Brain microvascular endothelial cell (primary cell): ENCODE measurements at places on chromosomes 1 and 21.

DNA sequence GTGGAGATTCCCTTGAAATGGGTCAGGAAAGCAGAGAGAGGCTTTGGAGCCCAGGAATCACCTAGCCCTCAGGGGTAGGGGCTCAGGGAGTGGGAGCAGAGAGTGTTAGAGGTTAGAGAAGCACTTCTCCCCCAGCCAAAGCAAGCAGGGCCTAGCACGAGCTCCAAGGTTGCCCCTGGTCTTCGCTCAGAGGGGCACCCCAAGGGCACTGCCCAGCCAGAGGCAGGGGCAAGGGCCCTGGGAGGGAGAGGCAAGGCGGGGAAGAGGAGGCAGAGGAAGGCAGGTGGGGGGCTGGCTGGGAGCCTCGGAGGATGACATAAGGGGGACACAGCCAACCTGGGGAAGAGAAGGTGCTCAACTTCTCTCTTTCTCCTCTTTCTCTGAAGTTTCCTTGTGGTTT, 71.9 kb downstream of the CASZ1 start:
- no peak for DNase-seq

- no peak for DNase-seq
Measured at GRCh38 chr1:82710091-82710490, 909.4 kb downstream of the ADGRL2 start.

- no peak for DNase-seq
Measured at GRCh38 chr1:53735681-53736080, 3.3 kb downstream of the GLIS1 start.

DNA sequence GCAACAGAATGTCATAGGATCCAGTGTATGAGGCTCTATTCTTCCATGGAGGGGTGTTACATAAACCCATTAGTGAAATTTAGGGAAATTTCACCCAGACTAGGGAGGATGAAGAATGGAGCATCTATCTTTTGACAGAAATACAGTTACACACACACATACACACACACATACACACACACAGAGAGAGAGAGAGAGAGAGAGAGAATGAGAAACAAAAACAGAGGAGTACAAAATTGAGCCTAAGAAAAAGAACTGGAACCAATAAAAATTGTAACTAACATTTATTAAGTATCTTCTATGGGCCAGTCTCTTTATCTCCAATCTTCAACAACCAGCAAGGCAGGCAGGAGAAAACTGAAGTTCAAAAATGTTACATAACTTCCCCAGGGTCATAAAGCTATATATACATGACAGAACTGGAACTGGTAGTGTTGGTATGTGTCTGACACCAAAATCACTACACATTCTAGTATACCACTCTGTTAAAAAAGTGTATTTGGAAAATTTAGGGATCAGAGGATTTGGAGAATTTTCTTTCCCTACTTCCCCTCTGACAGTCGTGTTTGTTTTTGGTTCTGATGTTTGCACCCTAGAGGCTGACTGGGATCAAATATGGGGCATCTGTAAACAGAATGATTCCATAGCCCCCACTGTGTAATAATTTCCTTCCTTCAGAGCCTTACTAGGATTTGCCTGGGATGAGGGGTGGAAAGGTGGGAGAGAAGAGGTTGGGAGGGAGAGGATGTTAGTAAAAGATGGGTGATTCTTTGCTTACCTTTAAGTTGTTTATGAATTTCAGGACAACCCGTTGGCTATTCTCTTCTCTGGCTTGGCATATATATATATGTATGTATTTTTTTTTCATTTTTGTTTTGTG, 1.0 kb upstream of the ZFYVE9 start:
- DNase-seq = no peak

GRCh38 chr1:204659056-204659455, 26.5 kb downstream of the LRRN2 start:
- no peak for DNase-seq

DNA sequence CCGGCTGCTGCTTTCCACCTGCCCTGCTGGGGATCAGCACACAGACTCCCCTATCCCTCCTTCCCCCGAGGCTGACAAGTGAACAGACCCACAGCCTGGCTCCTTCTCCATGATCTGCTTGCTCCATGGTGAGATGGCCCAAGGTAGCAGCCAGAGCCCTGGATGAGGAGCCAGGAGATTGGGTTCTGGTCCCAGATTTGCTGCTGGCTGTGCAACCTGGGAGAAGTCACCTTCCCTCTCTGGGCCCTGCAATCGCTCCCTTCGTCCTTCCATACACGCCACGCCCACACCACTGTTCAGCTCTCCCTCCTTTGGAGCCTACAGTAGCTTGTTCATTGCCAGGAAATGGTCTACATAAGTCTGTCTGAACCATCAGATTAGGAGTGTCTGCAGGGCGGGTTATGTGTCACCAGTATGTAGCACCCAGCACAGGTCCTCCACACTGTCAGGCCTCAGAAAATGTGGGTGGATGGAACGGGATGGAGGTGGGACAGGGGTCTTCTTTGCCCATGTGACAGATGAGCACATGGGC, 9.2 kb upstream of the EPHA8 start:
- DNase-seq = no peak

- no peak for DNase-seq
Measured at GRCh38 chr1:118338936-118339335, 153.9 kb upstream of the SPAG17 start.

DNA sequence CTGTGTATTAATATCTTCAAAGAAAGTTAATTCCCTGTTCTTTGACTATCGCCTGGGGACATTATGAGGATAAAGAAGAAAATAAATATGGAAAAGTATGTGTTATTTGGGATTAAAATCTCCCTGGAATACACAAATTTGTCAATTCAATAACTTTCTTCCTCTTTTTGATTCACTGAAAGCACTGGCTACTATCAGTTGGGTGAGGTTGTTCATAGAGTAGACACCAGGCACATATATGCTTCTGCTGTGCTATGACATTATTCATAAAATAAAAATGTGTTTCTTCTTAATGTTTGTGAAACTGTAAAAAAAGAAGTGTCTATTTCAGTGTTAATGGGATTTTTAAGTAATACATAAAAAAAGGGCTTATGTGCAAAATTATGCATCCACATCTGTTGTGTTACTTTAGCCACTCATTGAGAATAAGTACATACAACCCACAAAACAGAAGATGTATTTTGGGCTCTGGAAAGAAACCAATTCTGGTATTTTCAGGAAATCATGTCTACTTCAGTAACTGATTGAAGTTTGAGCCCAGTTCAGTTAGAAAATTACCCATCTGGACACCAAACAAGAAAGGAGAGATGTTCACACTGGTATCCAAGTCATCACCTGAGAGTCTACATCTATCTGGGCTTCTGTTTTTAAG, 169.4 kb downstream of the GABPA start:
- no peak for DNase-seq

DNA sequence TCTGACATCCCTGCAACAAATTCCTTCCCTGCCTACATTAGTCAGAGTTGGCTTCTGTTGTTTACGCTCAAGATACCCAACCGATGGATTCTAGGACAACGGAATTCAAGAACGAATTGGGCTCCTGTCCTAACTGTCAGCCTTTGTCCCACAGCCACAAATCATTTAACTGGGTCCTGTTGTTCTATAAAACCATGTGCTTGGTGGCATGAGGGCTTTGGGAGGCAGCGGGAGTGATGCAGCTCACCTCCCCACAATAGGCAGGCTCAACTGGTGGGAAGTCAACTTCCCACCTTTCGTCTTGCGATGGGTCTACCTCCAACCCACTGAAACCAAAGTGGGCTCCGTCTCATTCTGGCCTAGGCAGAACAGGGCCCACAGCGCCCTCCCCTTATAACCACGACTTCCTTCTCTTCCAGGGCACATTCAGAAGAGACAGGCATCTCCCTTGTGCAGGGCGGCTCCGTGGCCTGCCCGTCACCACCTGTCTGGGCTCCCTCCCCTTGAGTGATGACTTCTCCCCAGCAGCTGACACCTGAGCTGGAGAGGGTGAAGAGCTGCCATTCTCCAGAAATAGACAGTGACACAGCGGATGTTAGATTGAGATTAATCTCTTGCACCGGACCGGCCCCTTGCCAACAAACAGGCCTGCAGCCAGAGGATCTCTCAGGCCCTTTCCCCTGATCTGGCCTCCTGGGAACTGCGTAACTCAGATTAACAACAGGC, 26.5 kb downstream of the LRRC38 start:
- DNase-seq = no peak

- no peak for DNase-seq
Measured at GRCh38 chr1:208027861-208028260, 116.9 kb upstream of the CD34 start.

DNA sequence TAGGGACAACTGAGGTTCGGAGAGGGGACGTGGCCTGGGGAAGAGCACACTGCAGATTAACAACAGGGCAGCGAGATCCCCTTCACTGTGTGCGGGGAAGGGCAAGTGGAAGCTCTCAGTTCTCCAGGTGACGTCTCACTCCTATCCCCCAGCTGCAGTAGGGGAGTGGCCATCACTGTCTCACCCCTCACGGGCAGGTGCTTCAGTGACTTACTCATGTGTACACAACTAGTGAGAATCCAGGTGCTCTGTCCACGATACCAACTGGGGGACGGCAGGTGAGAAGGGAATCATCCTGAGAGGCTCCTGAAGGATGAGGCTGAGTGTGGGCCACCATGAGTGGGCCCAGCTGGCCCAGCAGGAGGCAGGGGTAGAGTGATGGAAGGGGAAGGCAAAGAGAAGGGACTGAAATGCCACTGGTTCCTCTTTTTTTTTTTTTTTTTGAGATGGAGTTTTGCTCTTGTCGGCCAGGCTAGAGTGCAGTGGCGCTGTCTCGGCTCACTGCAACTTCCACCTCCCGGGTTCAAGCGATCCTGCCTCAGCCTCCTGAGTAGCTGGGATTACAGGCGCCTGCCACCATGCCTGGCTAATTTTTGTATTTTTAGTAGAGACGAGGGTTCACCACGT, 25.9 kb downstream of the RHBG start:
- no peak for DNase-seq

GRCh38 chr21:44647222-44647552, 973 bp downstream of the KRTAP10-11 start:
- no peak for DNase-seq

- no peak for DNase-seq
Measured at GRCh38 chr1:19222979-19223824, 13.1 kb upstream of the UBR4 start.

- no peak for DNase-seq
Measured at GRCh38 chr1:234704106-234704887, 94.3 kb upstream of the IRF2BP2 start.

DNA sequence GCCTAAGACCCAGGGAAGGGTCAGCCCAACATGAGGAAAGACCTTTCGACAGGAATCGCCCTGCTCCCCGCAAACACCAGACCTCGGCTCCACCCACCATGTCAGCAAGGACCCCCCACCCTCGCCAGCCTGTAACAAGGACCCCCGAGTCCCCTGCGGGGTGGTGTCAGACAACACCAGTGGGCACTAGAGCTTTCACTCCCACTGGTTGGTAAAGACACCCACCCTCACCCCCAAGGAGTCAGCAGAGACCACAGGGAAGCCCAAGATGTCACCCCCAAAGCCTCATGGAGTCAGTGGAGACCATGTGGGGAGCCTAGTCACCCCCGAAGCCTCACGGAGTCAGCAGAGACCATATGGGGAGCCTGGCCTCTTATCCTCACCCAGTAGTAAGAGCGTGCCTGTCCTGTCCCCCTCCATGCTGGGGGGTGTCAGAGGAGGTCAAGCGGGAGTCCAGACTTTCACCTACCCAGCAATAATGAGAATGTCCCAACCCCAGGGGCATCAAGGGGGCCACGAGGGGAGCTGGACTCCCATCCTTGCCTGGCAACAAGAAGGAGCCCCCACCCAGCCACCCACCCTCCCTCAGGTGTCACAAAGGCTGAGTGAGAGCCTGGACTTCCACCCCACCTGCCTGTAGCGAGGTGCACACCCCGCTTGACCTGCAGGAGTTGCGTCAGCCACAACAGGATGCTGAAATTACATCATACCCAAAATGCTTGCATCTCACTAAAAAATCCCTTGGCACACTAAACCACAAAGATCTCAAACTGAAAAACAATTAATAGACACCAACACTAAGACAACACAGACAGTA, 24.8 kb downstream of the SLC19A1 start:
- no peak for DNase-seq

- no peak for DNase-seq
Measured at GRCh38 chr1:19864570-19865160, 17.5 kb upstream of the OTUD3 start.

- no peak for DNase-seq
Measured at GRCh38 chr1:244952940-244953339, 88.6 kb upstream of the HNRNPU start.

DNA sequence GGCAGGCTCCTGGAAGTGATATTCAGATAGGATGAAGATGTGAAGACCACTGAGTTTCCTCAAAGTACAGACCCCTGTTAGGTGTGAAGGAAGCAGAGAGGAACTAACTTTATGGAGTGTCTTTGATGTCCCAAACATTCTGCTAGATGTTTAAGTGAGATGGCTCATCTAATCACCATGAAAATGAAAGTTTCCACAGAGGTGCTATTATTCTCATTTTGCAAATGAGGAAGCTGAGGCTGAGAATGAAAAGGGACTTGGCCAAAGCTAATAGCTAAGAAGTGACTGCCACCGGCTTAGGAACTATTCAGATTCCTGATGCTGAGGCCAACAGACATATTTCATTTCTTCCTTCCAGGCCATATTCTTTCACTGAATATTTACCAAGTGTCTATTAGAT, 45.9 kb upstream of the WLS start:
- no peak for DNase-seq

GRCh38 chr1:198598796-198599321, 40.0 kb upstream of the PTPRC start:
- no peak for DNase-seq

DNA sequence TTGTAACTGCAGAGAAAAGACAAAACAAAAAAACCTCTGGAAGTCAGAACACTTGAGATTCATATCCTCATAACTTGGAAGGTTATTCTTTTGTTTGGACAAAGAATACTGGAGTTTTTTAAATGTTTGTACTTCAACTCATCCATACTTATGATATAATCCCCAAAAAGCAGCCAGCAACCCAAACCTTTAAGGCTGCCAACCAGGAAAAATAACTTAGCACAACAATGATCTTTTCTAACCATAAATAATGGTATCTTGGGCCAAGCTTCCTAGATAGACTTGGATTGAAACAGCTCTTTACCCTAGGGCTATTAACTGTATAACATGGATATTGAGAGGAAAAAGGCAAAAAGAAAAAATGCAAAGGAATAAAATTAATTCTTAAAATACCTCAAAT, 335.1 kb downstream of the LTN1 start:
- no peak for DNase-seq

DNA sequence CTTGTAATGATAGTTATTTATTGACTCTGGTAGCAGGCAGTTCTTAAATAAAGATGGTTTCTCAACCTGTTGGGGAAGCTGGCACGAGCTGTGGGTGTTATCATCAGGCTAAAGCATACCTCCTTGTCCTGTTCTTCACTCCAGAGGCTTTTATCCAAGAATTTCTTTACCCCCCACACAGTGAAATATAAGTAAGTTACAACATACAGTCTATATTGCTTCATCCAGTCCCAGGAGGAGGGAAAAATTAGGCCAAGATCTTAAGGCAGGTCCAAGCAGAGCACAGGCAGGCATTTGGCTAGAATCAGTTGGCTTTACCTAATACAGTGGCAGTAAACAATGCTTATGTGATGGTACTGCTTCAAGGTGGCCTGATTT, 6.3 kb downstream of the TMEM81 start:
- no peak for DNase-seq

- no peak for DNase-seq
Measured at GRCh38 chr1:1569341-1569740, 5.3 kb downstream of the SSU72 start.

- peak; percentile 79 for DNase-seq
Measured at GRCh38 chr21:38811257-38811656, 5.5 kb downstream of the ETS2 start.
